Muscle of leg (tissue), 16 donors: ENCODE measurements at places on chromosomes 6 and 20. TPM values are rescaled to one million over a fixed set of nuclear protein-coding genes. Genes with fewer than 3 reads are reported as not detected.
A peak's percentile ranks its signal among the peaks of the same experiment; 100 is the strongest.

DNA sequence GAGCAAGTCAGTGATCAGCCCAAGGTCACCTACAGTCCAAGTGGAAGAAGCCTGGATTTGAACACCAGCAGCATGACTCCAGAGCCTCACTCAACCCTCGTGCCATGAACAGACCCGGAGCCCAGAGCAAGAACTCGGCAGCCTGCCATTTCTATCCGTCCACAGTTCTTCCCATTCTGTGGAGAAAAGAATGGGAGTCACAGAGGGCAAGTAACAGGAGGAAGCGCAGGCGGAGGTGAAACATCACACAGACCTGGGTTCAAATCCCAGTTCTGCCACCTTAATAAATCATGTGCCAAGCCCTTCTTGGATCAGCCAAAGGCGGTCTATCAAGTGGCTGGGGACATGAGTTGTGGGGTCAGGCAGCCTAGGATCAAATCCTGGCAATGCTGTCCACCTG lies 4.3 kb downstream of the PREX1 start:
- no peak for DNase-seq

The RSPH3 gene
- 2.4 TPM for total RNA-seq

DNA sequence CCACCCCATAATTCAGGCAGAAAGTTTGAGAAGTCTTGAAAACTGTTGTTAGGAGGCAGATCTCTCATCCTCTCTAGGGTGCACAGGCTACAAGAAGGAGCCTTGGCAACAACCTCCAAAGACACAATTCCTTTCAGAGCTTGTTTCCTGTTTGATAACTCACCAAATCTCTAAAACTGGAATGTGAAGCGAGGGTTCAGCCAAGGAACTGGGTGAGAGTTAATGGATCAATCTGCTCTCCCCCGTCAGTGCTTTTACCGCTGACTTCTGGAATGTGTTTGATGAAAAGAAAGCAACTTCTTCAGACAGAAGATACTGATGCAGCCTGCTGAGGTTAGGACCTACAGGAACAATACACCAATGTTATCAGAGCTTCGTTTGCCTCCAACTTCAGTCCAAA lies 171.8 kb upstream of the BMP2 start:
- peak; percentile 34 for DNase-seq

DNA sequence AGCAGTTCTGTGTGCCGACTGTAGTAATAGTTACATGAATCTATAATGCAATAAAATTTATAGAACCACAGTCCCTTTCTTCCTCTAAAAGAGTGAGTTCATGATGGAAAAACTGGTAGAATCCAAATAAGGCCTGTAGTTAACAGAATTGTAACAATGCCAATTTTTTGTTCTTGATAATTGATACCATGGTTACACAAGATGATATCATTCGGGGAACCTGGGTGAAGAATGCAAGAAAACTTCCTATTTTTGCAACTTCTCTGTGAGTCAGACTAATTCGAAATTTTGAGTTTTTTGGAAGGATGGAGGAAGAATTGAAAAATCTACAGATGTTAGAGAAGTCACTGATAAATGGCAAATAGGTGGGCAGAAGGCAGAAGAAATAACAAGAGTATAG lies 381.8 kb downstream of the CDKAL1 start:
- DNase-seq, result no peak

The PRKN gene
- 4.0 TPM for total RNA-seq

The OR2H2 gene
- total RNA-seq, result not detected

The TRIM26 gene
- total RNA-seq, result 10.1 TPM

DNA sequence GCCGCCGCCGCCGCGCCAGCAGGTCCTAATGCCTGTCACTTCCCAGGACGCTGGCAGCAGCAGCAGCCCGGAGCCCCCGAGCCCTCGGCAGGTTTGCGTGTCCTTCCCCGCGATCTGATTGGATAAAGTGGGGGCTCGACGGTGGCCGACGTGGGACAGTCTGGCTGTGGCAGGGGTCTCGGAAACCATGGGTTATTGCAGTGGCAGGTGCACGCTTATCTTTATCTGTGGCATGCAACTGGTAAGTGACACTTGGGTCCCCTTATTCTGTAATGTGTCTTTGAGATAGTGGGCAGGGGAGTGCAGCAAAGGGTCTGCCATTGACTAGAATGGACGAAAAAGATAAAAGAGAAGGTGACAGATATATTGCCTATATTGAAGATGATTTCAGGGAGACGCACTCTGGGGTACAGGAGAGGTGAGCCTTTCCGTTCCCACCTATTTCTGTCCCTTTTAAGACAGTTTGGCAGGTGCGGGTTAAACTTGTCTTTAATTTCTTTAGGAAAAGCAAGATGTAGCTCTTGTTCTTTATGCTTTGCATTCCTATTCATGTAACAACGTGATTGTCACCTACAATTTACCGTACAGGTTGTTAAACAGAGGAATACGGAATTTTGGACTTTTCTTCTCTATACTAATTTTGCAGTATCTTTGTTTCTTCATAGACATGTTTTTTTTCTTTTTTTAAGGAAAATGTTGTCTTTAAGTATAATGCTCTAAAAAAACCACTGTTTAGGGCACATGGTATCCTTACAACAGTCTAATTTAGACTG lies 535 bp downstream of the NKAIN2 start:
- peak; percentile 48 for DNase-seq

- peak; percentile 96 for DNase-seq
These were observed at the start of gene DSE for GRCh38 chr6:116370760-116371119. Gene DSE (plus strand): TSS chr6:116370947. CDS start chr6:116399251, 28,304 bp downstream.

The NT5E gene
- 28.8 TPM for total RNA-seq

The DEF6 gene
- total RNA-seq, result 6.1 TPM

DNA sequence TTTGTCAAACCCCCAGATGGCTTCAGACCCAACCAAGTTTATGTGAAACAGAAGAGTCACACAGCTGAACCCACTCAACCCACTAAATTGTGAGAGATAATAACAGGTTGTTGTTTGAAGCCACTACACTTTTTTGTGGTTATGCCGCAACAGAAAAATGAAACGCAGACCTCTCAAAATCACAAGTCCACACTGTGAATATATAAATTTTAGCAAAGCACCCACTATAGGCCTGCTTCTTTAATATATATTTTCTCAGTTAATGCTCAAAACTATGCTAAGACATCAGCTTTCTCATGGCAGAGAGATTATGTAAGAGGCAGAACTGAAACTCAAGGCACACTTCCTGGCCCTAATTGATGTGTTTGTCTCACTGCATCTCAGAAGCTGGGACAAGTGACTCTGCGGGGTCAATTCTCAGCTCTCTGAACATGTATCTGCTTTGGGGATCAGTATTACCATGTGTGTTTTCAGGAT lies 27.7 kb downstream of the MAP3K5 start:
- DNase-seq, result peak; percentile 36

DNA sequence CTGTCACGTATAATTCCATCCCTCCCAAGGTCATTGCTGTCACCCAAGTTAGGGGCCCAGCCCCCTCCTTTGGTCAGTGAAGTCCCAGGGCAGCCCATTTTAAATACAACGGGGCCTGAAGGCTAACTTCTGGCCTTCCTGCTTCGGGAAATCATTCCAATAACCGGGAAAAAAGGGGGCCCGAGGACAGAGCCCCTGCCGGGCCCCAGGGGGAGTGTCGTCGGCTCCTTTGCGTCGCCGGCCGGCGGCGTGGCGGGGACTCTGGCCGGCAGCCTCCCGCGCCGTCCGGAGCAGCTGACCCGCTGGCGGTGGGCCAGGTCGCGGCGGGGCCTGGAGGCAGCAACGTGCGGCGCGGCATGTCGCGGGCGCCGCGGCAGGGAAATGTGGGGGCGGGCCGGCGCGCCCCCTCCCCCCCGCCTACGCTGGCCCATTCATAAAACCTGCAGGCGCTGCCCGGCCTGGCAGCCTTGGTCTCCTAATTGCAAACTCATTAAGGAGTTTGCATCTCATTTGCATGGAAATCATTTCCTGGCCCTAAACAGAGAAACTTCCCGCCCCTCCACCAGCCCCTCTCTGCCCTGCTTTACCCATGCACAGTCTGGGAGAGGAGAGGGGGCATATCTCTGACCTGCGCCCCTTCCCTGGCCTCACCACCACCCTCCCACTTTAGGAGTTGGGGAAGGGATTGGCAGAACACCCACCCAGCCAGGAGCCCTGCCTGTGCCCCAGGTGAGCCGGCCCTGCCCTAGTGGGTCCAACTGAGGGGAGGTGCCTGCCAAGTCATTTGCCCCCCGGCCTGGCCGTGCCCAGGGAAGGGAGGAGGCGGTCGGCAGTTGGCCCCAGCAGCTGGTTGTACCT lies 50.7 kb downstream of the MRPL14 start:
- DNase-seq, result peak; percentile 75

GRCh38 chr20:56469077-56469449 lies 636 bp downstream of the RTF2 start:
- no peak for DNase-seq

The WASF1 gene
- total RNA-seq, result 3.6 TPM

The ENPP5 gene
- total RNA-seq, result 4.7 TPM

The CLVS2 gene
- total RNA-seq, result 0.53 TPM

GRCh38 chr20:43837856-43838702 lies 76.6 kb upstream of the TOX2 start:
- DNase-seq, result no peak

The ARMC12 gene
- 0.62 TPM for total RNA-seq

DNA sequence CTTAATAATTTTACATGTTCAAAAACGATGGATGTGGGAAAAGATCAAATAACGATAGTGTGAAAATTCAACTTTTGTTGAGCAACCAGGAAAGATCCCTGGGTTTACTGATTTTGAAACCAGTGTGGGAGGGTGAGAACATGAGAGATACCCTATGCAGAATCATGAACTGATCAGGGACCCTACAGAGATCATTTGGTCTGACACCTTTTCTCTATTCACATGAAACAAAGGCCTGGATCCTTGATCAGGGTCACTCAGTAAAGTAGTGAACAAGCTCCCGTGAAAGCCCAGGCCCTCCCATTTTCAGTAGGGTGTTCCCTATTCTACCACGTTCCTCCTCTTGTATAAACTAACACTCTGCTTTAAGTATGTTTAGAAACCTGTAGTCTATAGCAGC lies 60.5 kb upstream of the DUSP22 start:
- no peak for DNase-seq

DNA sequence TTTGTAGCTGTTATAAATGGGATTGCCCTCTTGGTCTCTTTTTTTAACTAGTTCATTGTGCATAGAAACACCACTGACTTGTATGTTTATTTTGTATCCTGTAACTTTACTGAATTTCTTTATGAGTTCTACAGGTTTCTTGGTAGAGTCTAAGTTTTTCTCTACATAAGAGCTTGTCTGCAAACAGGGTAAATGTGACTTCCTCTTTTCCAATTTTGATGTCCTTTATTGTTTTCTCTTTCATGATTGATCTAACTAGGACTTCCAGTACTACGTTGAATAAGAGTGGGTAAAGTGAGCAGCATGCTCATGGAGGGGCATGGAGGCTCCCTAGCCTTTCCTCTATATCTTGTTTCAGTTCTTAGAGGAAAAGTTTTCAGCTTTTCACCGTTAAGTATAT lies 3.0 kb upstream of the WFDC10A start:
- no peak for DNase-seq

DNA sequence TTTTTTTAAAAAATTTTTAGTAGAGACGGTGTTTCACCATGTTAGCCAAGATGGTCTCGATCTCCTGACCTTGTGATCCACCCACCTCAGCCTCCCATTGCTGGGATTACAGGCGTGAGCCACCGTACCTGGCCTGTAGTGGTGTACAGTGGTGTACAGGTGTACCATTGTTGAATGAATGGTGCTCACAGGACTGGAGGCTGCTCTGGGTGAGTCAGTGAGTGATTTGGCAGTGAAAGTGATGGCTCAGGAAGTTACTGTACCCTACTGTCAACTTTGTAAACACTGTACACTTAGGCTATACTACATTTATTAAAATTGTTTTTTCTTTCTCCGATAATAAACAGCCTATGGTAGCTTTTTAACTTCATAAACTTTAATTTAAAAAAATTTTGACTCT lies 122.8 kb upstream of the EEF1E1 start:
- no peak for DNase-seq

The POU5F1 gene
- 0.13 TPM for total RNA-seq

- DNase-seq, result no peak
These were observed 295.7 kb downstream of the C6orf118 start for GRCh38 chr6:165013701-165014100.

DNA sequence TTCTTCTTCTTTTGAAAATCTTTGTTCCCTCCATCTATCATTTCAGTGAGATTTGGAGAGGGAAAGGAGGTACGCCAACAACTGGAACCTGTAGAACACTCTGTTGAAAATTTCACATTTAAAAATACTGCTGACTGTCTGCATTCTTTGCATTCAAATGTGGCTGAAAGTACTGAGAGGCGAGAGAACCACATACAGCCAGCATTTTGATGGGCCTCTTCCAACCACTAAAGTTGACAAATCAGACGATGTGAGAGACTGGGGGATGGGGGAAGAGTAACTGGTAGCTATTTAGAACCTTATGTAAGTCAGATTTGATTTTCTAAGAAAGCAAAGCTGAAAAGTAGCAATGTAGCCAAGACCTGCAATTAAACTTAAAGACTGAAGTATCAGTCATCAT lies 77.5 kb downstream of the FKBP5 start:
- DNase-seq, result peak; percentile 21
